ENCODE measurements at places on chromosomes 13 and 19.

DNA sequence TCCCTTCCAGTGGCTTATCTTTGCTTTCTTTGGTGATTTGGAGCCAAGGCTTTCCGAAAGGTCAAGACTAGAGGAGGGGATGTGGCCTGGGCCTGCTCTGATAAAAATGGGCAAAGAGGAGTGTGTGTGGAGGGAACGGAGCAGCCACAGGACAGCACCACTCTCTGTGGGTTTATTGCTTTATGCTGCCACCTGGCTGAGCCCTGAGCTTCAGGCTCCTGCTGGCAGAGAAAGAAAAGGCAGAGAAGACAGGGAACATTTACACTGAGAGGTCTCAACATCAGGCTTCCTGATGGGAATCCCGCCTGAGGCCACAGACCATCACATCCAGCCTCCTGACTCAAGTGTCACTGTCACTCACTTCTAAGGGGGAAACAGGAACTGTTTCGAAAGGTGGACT lies 9.2 kb upstream of the GSX1 start:
- DNase-seq, result no peak

DNA sequence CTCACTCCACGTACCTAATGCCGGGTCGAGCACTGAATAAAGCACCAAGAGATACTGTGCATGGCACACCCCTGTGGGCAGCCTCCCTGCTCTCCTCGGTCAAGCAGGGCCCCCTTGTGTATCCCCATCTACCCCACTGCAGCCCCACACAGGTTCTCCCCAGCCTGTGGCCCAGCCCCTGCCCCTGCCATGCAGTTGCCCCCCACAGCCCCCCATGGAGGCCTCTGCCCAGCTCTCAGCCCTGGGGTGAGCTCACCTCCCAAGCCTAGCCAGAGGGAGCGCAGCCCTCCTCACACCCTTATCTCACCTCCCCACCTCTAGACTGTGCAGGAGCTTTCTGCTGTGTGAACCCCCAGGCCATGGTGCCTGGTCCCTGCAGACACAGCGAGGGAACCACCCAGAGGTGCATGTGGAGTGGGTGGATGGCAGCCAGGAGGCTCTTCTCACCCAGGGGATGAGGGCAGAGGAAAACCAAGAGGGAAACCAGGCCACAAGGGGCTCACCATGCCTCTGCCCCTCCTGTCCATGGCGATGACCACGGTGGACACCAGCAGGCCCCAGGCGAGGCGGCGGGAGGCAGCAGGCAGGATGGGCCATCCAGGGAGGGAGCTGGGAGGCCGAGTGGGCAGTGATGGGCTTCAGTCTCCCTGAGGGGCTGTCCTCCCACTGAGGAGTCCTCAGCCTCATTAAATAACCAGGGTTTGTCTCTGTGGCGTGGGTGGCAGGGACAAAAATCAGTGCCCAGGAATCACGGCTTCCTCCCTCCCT lies 83.2 kb downstream of the ANKRD10 start:
- no peak for DNase-seq

DNA sequence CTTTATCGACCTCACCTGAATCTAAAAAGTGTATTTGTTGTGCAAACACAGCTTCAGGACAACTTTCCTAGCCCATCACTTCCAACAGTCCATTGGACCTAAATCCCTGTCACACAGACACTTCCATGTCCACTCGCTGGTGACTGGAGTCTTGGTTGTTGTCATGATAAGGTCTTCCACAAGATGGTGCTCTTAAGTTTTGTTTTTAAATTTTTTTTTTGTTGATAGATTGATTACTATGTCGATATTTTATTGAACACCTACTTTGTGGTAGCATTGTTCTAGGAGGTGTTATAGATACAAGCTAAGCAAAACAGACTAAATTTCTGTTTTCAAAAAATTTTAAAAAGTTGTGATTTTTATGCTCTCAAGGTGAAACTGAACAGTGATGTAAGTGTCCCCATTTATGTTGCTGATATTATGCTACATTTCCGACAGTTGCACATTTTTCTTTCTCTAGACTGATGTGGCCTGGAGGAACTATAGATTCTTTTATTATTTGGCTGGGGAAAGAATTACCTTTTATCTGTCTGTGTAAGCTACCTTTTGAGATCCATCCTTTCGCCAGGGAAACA lies 8.1 kb upstream of the ERICH6B start:
- DNase-seq, result no peak

DNA sequence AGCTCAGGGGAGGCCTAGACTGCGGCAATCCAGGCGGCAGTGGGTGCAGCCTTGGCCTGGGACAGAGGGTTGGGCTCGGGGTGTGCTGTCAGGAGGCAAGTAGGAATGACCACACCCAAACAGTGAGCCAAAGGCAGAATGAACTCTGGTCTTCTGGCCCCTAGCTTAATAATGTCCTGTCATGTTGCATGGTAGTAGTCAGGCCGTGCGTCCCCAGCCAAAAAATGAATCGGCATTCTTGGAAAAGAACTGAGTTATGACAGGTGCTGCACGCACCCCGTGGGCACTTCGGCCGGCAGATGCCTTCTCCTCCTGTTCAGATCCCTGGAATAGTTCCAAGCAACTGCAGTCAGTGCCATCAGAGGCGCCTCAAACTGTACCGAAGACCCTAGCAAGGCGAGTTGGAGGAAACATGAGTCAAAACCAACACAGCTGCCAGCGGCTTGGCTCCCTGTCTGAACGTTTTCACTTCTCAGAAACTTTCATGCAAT lies 55.9 kb downstream of the ATP7B start:
- no peak for DNase-seq

DNA sequence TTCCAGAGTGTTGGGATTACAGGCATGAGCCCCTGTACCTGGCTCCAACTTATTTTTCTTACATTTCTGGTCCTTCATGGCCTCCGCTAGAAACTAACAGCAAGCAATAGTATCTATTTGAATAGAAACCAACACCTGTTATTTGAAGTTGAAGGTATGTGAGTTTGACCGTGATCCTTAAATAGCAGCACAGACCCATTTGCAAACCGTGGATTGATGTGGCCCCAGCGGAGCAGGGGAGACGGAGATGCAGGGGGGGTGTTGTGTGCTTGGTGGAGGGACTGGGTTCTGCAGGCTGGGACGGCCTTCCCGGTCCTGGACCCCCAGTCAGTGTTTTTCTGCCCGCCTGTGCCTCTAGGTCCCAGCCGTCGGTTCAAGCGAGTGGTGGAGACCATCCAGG lies 16.9 kb downstream of the TMEM150B start:
- DNase-seq, result no peak

Measured in NCI-H510A (cell line).